ENCODE measurements at places on chromosomes 16 and 17.

DNA sequence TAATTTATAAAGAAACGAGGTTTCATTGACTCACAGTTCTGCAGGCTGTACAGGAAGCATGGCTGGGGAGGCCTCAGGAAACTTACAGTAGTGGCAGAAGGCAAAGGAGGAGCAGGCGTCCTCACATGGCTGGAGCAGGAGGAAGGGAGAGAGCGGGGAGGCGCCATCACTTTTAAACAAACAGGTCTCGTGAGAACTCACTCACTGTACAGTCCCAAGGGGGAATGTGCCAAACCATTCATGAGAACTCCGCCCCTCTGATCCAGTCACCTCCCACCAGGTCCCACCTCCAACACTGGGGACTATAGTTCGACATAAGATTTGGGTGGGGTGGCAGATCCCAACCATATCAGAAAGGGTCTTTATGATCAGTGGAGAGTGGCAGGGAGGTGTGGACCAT, 392.4 kb upstream of the TNRC6C start:
- no peak for DNase-seq

DNA sequence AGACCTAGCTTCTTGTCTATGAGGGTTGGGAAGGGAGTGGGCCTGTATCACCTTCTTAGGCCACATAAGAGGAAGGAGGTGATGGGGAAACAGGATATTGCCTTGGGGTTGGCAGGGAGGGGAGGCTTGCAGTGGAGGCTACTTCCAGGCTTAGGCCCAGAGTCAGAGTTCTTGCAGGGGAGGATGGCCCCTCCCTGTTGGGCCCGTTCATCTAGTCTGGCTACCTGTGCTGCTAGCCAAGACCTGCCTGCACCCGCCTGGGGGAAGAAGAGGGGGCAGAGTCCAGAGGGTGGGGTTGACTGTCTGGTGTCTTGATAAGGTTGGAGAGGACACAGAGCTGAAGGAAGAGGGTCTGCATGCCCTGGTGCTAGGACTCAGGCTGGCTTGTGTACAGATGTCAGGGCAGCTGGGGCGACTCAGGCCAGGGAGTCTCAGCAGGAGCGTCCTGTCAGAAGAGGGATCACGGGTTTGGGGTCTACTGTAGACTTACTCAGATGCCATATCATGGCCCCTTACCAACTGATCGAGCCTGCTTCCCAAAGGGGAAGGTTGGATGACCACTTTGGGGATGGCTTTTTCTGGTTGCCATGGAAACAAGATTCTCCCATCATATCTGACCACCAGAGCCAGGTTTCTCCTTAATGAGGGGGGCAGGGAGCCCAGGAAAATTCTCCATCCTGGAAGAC, 5.3 kb downstream of the KDM6B start:
- no peak for DNase-seq

GRCh38 chr17:79794659-79795511, 2.0 kb downstream of the CBX8 start:
- no peak for DNase-seq

- no peak for DNase-seq
Observed at GRCh38 chr16:26672206-26672605, 394.5 kb upstream of the C16orf82 start.

DNA sequence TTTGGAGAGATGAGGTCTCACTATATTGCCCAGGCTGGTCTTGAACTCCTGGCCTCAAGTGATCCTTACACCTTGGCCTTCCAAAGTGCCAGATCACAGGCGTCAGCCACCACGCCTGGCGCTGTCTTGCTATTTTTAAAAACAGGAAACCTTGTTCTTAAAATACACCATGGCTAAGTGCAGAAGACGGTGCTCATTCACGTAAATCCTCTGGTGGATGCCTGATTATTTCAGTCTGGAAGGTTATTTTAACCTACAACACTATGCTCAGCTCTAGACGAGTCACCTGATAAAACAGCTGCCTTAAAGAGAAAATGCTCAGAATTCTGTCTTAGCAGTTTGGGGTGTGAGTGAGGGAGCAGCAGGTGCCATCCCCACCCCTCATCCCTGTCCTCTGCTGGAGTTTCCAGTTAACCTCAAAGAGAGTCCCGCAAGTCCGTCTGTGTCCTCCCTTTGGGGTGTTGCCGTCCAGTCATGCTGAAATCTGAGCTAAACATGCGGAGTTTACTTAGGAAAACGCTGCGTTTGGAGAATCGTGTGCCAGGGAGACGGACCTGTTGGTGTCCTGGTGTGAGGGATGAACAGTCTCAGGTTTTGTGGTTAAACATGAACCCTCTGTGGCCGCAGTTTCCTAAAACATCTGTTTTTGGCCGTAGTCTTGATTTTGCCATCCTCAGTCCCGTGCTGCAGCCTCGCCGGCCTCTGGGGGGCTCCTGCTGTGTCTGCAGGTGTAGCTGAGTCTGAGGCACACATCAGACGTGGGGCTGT, 17.1 kb downstream of the SPG7 start:
- DNase-seq: no peak

GRCh38 chr16:49483651-49484450, 110.2 kb downstream of the C16orf78 start:
- no peak for DNase-seq

DNA sequence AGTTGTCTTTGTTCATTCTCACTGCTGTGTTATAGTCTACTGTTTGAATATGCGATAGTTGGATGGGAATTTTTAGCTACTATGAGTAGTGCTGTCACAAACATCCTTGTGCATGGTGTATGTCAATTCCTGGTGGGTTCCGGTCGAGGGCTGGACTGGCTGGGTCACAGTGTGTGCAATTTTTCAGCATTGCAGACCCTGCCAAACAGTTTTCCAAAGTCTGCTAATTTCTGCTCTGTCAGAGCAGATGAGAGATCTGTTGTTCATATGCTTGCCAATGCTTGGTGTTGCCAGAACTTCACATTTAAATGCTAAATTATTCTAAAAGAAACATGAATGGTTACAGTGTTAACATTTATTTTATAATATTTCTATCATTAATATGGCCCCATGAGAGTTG, 3.6 kb upstream of the C16orf96 start:
- DNase-seq: no peak

- DNase-seq: no peak
Observed at GRCh38 chr16:35795361-35796029, 2336.1 kb downstream of the TP53TG3F start.

DNA sequence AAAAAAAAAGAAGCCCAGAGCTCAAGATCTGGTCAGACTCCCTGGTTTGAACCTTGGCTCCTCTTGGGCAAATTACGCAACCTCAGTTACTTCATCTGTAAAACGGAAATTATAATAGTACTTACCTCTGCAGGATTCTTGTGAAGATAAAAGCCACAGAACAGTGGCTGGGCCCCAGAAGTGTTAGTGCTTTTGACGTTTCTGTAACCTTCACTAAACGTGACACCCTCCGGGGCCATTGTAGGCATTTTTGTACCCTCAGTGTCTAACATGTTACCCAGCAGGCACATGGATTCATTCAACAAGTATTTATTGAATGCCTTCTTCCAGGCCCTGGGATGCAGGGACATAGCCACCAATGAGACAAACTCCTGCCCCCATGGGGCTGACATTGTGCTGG, 58.0 kb downstream of the PITPNC1 start:
- DNase-seq: no peak

GRCh38 chr16:19102187-19102872, 11.4 kb upstream of the ITPRIPL2 start:
- no peak for DNase-seq

DNA sequence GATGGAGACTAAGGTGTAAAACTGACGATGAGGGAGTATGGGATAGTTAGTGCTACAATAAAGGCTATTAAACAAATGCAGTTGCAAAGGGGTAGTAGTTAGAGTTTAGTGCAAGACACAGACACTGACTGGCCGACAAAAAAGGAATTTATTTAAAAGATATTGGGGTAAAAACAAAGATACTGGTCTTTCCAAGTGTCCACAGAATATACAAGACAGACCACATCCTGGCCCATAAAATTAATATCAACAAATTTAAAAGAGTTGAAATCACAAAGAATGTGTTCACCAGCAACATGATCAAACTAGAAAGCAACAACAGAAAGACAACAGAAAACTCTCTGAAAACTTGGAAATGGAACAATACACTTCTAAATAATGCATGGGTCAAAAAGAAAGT, 54.7 kb downstream of the CFDP1 start:
- DNase-seq: no peak

DNA sequence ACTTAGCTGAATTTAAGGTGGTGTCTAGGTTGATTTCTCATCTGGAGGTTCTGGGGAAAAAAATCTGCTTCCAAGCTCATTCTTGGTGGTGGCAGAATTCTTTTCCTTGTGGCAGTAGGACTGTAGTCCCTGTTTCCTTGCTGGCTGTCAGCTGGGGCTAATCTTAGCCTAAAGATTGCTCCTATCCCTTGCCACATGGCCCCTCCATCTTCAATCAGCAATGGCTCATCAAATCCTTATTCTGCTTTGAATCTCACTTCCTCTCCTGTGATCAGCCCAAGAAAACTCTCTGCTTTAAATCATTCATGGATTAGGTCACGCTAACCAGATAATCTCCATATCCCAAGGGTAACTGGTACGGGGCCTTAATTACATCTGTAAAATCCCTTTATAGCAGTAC, 6.6 kb downstream of the FAM20A start:
- DNase-seq: no peak

Measured in foreskin fibroblast (primary cell).